Stimulated activated CD8-positive, alpha-beta memory T cell treated with anti-CD3 and anti-CD28 coated beads, Interleukin-4, amount 100 ng/mL, for 4 hours (primary cell): ENCODE measurements at places on chromosomes 3 and 15.

GRCh38 chr3:30189900-30190299, 416.5 kb upstream of the TGFBR2 start:
- DNase-seq, result no peak

GRCh38 chr3:122560680-122561079, 3.4 kb downstream of the PARP9 start:
- no peak for DNase-seq

GRCh38 chr3:189500798-189501495, 130.2 kb upstream of the TP63 start:
- no peak for DNase-seq

- no peak for DNase-seq
Observed at GRCh38 chr3:160454995-160455394, 5.4 kb upstream of the TRIM59 start.

DNA sequence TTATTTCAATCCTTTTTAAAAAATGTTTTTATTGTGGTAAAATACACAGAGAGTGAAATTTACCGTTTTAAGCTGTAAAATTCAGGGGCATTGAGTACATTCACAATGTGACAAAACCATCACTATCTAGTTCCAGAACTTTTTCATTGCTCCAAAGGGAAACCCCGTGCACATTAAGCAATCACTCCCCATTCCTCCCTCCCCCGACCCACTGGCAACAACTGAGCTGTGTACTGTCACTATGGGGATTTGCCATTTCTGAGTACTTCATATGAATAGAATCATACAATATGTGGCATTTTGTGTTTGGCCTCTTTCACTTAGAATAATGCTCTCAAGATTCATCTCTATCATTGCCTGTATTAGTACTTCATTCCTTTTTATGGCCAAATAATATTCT, 45.5 kb upstream of the BOC start:
- no peak for DNase-seq

DNA sequence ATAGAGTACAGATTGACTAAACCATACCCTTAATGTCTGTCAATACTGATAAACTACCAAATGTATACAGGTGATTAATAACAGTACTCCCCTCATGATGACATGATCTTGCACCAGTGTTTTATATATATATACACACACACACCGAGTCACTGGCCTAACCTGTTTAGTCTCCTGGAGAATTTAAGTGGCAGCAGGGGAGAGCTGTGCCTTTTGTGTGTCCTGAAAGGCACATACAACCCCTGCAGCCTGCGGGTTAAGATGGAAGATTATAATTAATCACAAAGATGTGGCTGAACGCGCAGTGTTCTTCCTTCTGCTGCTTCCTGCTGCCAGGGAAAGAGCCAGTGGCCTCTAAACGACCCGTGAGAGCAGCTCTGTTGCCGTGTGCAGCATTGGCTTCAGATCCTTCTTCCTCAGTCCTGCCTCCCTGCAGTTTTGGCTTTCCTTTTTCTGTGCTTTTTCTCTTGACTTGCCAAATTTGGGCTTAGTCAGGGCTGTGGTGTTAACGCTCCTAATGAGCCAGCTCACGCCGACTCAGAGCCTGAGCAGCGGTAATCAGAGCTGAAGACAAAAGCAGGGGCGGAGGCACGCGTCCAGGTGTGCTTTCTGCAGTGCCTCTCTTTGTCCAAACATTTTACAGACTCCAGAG, 42.5 kb upstream of the UBE3A start:
- DNase-seq, result no peak
